ENCODE measurements at places on chromosomes 1 and 21.

DNA sequence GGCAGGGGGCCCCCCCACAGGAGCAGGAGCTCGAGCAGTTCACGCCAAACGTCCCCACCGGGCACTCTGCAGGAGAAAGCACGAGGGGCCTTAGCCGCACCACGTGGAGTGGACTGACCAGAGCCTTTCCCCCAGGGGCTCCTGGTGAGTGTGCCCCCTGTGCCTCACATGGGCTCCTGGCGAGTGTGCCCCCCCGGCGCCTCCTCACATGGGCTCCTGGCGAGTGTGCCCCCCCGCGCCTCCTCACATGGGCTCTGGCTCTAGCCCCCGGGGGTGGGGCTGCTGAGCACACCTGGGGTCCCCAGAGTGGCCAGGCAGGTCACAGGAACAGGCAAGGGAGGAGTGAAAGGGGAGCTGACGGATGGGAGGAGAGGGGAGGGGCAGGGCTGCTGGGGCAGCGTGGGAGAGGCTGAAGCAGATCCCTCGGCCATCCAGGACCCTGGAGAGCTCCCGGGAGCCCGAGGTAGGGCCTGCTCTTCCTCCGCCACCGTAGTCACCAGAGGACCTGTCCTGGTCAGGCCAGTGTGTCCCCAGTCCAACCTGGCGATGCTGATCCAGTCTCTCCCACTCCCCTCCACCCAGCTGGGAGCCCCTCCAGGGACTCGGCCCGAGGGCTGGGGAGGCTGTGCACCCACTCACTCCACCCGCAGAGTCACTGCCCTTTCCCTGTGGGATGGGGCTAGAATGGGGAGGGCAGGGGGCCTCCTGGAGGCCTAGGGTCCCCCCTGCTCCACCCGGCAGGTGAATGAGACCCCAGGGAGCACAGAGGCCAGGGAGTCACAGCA lies 47.6 kb downstream of the ARHGEF16 start:
- DNase-seq = no peak

GRCh38 chr1:19651141-19651737 lies 7.1 kb downstream of the NBL1 start:
- no peak for DNase-seq

GRCh38 chr1:54397090-54397591 lies 9.1 kb downstream of the SSBP3 start:
- DNase-seq = no peak

DNA sequence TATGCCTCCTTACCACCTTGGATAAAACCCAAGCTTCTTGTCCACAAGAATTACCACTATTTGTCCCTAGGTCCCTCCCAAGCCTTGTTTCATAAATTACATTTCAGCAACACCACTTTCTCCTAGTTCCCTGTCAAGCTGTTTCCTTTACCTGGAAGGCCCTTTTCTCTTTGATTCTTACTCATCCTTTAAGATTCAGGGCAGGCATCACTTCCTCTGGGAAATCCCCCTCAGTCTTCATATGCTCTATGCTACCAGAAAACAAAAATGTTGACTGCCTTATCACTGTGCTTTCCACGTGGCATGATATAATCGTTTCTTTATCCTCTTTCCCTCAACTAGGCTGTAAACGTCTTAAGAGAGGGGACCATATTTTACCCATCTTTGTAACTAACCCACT lies 102.7 kb downstream of the LYST start:
- peak; percentile 36 for DNase-seq

GRCh38 chr1:51439895-51440294 lies 79.2 kb downstream of the EPS15 start:
- DNase-seq = no peak

DNA sequence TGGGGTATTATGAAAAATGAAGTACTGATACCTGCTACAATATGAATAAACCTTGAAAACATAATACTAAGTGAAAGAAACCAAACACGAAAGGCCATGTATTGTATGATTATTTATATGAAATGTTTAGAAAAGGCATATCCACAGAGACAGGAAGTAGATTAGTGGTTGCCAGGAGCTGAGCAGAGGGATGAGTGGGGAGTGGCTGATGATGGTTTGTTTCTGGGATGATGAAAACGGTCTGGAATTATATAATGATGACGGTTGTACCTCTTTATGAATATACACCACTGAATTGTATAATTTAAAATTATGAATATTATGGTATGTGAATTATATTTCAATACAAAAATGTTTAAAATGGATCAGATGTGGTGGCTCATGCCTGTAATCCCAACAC lies 63.8 kb upstream of the MPC2 start:
- no peak for DNase-seq

DNA sequence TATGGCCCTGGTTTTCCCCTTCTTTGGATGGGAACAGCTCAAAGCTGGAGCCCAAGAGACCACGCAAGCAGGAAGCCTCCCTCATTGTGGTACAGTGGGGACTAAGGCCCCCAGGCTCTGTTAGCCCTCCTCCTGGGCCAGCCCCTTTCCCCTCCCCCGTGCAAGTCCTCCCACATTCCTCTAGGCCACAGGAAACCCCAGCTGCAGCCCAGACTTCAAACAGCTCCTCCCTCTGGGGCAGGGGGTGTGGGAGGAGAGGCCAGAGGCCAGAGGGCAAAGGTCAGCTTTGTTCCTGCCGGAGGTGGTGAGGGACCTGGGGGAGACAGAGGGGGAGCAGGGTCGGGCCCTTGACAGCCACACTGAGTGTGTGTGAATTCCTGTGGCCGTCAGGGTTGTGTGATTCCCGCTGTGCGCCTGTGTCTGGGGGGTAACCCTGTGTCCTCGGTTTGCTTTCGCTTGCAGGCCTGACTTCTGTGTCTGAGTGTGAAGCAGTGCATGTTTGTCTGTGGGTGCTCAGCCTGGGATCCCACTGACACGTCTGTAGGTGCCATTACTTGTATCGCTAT lies 3.4 kb upstream of the AHDC1 start:
- no peak for DNase-seq

- no peak for DNase-seq
Observed at GRCh38 chr1:89260566-89261255, 11.9 kb downstream of the GBP5 start.

DNA sequence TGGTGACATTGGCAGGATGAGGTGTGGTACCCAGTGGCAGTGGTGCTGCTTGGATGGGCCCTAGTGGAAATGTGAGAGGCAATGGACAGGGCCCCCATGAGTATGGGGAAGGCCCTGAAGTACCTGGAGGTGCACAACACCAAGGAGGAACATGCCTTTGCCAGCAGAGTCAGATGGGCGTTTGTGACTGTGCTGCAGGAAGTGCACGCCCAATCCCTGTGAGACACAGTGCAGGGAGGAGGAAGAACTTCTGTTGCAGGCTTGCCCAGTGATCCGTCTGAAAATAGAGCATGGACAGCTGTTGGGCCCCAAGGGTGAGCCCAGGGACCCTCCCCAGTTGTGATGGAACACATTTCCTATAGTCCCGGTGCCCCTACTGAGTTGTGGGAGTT lies 42.7 kb downstream of the GJA5 start:
- peak; percentile 24 for DNase-seq

DNA sequence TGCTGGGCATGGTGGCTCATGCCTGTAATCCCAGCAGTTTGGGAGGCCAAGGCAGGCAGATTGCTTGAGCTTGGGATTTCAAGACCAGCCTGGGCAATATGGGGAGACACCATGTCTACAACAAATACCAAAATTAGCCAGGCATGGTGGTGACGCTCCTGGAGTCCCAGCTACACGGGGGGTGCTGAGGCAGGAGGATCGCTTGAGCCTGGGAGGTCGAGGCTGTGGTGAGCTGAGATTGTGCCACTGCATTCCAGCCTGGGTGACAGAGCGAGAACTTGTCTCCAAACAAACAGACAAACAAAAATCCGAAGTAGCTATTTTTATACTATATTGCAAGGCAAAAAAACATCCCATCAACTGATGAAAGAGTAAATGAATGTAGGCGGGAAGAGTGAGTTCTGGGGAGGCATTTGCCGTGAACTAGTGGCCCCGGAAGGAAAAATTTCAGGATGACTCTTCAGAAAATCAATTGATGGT lies 40.6 kb downstream of the NCMAP start:
- DNase-seq = no peak

DNA sequence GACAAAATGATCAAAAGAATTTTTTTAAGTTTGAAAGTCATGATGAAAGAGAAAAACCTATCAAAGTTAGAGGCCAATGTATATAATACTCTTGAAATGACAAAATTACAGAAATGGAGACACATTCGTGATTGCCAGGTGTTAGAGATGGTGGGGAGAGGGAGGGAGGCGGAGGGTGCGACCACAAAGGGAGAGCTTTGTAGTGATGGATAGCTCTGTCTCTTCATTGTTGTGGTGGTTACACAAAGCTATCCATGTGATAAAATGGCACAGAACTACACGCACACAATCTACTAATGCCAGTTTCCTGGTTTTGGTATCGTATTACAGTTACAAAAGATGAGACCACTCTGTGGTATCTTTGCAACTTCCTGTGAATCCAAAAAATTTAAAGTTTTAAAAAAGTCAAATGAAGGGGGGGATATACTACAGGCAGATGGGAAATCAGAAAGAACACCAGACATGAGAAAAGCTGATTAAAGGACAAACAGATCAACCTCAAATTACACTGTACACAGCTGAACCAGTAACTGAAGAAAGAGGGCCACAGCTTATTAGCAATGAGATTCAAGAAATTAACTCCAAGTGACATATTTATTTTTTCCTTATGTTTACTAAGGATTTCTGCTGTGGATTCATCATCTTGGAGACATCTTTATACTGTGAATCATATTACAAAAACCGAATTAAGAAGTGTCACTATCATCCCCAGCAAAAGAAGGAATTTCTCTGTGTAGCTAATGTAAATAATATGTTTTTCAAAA lies 199.1 kb downstream of the SLC45A1 start:
- DNase-seq = no peak

Data from CD4-positive, alpha-beta T cell (primary cell).